Cardiac muscle cell (in vitro differentiated cells and primary cell): ENCODE measurements at places on chromosomes 3 and 15. TPM values are rescaled to one million over a fixed set of nuclear protein-coding genes. Genes with fewer than 3 reads are reported as not detected.

The IGSF10 gene
- total RNA-seq, result 0.18 and 0.33 TPM in 2 replicates

The LMCD1 gene
- total RNA-seq, result 27.7 and 33.0 TPM in 2 replicates

The C3orf38 gene
- total RNA-seq, result 20.3 and 20.5 TPM in 2 replicates

The ELL3 gene
- total RNA-seq, result 2.6 and 4.3 TPM in 2 replicates

The PP2D1 gene
- total RNA-seq, result not detected in 2 replicates

The TUSC7 gene
- not detected in 2 replicates for total RNA-seq

The CLN6 gene
- total RNA-seq, result 18.5 and 21.7 TPM in 2 replicates

The TICRR gene
- 3.8 and 11.0 TPM in 2 replicates for total RNA-seq

The SLITRK3 gene
- 0.18 TPM in 2 replicates for total RNA-seq

The B3GNT5 gene
- total RNA-seq, result 0.69 and 0.99 TPM in 2 replicates

The ARIH2 gene
- 89.3 and 116 TPM in 2 replicates for total RNA-seq

The RTP4 gene
- total RNA-seq, result not detected in 2 replicates

The KATNBL1 gene
- 39.5 and 77.0 TPM in 2 replicates for total RNA-seq

- DNase-seq, result no peak
Observed at GRCh38 chr3:135260025-135260424, 465.0 kb downstream of the EPHB1 start.

GRCh38 chr3:50580683-50581458 lies 11.5 kb downstream of the HEMK1 start:
- no peak for DNase-seq

- no peak for DNase-seq
Observed at GRCh38 chr3:102226463-102226862, 208.4 kb upstream of the ZPLD1 start.

DNA sequence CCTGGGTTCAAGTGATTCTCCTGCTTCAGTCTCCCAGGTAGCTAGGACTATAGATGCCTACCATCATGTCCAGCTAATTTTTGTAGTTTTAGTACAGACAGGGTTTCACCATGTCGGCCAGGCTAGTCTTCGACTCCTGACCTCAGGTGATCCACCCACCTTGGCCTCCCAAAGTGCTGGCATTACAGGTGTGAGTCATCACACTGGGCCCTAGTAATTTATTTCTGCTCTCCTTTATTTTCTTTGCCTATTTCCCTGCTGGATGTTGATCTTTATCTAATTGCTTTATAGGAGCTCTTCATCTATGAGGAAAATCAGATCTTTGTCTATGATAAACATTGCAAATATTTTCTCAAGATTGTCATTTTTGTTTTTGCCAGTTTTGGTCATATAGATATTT lies 31.7 kb downstream of the UQCC5 start:
- no peak for DNase-seq

- DNase-seq, result no peak
Observed at GRCh38 chr3:107045791-107046190, 331.4 kb upstream of the CCDC54 start.

DNA sequence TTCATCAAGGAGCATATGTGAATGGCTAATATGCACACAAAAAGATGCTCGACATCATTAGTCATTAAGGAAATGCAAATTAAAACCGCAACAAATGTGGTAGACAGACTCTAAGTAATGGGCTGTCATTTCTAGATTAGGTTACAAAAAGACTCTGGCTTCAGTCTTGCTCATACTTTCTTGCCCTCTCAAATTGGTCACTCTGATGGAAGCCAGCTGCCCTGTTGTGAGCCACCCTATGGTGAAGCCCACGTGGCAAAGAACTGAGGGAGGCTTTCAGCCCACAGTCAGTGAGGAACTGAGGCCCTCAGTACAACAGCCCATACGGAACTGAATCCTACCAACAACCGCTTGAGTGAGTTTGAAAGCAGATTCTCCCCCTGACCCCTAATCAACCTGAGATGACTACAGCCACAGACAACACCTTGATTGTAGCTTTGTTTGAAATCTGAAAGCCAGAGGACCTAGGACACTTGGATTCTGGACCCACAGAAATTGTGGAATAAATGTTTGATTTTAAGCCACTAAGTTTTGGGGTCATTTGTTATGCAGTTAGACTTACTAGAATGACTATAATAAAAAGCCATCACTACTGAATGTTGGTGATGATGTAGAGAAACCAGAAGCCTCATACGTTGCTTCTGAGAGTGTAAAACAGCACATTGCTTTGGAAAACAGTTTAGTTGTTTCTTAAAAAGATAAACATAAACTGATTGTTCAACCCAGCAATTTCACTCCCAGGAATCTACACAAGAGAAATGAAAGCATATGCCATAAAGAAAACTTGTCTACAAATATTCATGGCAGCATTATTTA lies 45.7 kb downstream of the EHHADH start:
- DNase-seq, result peak; percentile 37

DNA sequence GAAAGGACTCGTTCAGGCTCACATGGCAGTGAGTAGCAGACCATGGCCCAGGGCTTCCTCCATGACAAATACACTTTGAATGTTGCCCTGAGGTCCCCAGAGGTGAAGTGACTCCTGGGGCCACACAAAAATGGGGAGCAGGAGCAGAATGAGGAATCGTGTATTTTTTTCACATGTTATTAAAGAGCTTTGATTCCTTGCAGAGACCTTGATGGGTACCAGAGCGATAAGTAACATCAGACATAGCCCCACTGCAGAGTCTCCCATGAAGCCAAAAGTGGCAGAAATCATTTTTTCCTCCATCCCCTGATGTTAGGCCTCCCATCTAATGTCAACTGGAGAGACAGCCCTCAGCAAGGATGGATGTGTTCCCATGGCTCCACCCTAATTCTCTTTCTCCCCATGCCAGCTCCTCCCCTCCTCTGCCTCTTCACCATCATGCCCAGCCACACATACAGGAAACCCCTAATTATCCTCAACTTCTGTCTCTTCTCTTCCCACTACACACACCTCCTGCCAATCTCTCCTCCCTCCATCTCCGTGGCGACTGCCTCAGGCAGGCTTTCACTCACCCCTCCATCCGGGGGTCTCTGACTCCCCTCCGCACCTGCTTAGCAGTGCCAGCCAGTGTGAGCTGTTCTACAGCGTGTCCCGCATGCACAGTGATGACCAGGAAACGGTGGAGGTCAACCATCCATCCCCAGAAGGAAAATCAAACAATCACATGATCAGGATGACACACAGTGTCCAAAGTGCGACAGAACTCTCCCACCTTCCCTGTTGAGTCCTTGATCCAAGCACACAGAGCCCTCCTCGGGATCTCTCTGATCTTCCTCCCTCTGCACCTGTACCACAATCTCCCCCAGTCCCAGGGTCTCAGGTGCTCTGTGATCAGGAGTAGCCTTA lies 7.1 kb upstream of the SSUH2 start:
- DNase-seq, result no peak

DNA sequence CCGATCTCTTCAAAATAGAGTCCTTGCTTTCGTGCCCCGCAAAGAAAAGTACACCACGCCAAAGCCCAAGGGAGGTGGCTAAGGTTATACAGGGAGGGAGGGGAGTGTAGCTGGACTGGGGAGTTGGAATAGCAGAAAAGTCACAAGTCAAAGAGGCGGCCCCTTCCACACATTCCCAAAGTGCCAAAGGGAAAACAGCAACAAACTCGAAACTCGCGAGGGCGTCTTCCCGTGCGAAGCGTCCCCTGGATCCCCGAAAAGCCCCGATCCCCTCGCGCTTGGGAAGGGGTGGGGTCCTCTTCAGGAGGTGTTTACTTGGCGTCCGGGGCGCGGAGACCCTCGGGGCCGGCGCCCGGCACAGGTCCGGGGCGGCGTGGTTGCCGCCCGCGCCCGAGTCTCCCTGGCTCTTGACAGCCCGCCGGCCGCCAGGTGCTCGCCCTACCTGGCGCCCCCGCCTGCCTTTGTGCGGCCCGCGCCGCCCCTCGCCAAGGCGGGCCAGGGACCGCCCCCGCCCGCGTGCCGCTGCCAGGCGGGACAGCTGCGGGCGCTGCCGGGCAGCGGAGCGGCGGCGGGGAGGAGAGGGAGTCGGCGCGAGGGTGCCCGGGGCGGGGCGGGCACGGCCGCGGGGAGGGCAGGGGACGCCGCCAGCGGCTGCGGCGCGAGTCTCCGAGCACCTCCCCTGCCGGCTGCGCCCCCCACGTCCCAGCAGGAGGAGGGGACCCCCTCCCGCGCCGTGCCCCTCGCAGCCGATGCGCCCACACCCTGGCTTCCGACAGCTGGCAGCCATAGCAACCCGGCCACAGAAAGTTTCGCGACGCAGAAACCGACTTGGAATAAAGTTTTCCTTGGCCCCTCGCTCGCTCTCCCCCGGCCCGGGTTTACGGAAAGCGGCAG lies 966 bp downstream of the MYO1E start:
- no peak for DNase-seq

- DNase-seq, result no peak
Observed at GRCh38 chr15:66657185-66658020, 44.6 kb upstream of the SMAD6 start.

GRCh38 chr3:118907909-118908308 lies 126.7 kb downstream of the IGSF11 start:
- DNase-seq, result no peak

GRCh38 chr3:63976161-63976871 lies 47.0 kb downstream of the PSMD6 start:
- DNase-seq, result peak; percentile 98

GRCh38 chr3:141864281-141864970 lies 12.0 kb upstream of the ATP1B3 start:
- DNase-seq, result no peak

GRCh38 chr3:184910664-184911063 lies 98.7 kb downstream of the VPS8 start:
- no peak for DNase-seq

DNA sequence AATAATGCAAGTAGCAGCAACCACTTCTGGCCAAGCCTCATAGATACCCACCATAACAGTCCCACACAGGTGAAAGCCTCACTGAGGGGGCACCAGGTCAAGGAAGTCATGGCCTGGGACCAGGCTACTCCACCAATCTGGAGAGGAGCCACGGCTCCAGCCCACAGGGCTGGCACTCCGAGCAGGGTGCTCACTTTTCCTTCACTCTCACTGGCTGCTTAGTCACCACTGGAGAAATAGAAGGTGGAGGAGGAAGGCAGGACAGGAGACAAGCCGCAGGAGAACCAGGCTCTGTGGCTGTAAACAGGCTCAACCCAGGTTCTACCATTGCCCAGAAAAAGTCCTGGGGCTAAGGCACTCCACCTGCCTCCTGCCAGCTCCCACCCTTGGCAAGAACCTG lies 1.2 kb downstream of the USP19 start:
- DNase-seq, result no peak

GRCh38 chr3:50204804-50205412 lies at the start of gene SLC38A3:
TSS of gene SLC38A3 (plus strand) at chr3:50205271. CDS start at chr3:50214200, 8,929 bp downstream.
- DNase-seq, result no peak

DNA sequence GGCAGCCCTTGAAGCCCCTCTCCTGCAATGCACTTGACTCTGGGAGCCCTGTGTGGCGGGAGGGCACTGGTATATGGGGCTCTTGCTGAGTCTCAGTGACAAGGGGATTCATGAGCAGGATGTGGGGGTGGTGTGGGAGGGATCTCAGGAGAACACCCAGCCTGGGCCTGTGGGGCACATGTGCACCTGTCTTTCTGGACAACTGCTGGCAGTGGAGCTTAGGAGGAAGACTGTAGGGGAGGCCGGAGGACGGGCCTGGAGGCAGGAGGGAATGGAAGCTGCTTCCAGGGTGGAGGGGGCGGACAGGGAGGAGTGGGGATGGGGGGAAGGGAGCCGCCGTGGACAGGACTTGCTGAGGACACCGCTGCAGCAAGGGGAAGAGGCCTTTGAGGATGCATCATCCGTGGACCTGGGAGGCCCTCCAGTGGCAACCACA lies 10.8 kb upstream of the SNRPA1 start:
- DNase-seq, result no peak

DNA sequence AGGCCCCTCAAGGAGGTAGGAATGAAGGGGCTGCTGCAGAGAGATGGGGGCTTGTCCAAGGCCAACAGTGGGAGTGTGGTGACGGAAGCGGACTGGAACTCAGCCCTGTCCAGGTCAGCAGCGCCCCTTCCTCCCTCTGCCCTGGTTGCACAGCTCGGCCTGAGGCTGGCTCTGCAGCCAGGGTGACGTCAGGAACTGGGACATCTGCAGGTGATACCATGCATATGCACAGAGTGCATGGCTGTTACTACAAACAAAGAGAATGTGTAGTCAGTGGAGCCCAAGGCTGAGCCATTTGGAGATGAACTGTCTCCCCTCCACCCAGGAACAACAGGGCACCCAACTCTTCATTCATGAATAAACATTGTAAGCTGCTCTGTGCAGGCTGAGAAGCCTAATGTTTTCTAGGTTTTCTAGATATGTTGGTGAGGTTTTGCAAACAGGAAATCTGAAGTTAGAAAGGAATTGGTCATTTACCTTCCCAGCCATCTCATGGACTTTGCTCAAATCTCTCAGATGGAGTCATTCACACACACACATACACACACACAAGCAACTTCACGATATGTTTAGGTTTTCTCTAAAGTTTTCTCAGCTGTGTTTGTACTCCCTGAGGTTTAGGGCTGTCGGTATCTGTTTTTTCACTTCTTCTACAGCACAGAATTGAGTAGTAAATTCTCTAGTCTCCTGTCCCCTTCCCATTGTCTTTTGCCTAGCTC lies 117.2 kb downstream of the TLE3 start:
- DNase-seq, result no peak

- DNase-seq, result no peak
Observed at GRCh38 chr3:52892290-52892624, 5.1 kb downstream of the STIMATE start.

GRCh38 chr3:187795207-187795960 lies 50.1 kb upstream of the BCL6 start:
- DNase-seq, result no peak

DNA sequence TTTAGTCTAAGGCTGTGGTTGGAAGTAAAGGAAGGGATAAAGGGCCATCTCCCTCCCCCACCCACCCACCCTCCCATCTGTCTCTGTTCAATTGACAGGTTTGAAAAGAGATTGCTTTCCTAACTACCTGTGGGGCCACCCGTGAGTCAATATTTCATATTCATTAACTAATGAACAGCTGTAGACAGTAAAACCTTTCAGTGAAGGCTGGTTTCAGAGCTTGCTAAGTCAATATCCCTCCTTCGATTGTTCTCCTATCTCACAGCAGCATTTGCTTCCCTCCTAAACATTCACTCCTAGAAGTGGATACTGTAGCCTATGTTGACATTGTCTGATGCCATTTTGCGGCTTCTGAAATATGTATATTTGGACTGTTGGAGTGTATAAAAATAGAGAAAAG lies 85.9 kb upstream of the SYNPR start:
- DNase-seq, result no peak

GRCh38 chr3:18872466-18872865 lies 275.8 kb upstream of the KCNH8 start:
- no peak for DNase-seq

- DNase-seq, result no peak
Observed at GRCh38 chr15:73939138-73939537, 12.9 kb downstream of the LOXL1 start.

DNA sequence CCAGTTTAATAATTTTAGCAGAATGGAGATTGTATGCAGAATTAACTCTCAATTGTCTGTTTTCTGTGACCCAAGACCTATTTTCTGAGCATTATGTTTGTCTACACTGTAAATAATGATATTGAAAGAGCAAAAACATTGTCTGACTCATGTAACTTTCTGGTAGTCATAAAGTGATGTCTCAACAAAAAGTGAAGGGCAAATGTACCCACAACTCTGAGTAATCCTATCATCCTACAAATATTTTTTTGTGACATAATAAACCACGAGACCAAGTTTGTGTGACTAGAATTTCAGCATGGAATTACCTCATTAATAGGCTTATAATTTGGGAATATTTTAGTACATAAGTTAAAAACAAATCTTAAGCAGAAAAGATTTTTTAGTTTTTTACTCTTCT lies 15.4 kb upstream of the ABHD10 start:
- peak; percentile 67 for DNase-seq

GRCh38 chr15:68372291-68372811 lies 59.6 kb downstream of the ITGA11 start:
- DNase-seq, result peak; percentile 58
